ENCODE measurements at places on chromosomes 3 and 15.

DNA sequence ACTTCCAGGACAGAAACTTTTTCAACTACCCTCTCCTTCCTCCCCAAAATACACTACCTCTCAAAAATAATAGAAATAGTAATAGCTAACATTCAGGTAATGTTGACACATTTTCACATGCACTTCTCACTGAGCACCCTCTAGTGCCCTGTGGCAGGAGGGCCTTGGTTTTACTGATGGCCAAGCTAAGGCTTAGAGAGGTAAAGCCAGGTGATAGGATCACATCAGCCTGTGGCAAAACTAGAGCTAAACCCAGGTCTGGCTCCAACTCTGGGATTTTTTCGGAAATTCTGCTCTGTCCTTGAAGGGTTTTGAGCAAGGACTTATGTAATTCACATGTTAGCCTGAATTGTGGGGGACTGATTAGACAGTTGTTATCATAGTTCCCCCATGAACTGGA lies 922 bp upstream of the TAMM41 start:
- no peak for DNase-seq

- no peak for DNase-seq
Measured at GRCh38 chr3:44529927-44530326, 25.1 kb upstream of the ZKSCAN7 start.

DNA sequence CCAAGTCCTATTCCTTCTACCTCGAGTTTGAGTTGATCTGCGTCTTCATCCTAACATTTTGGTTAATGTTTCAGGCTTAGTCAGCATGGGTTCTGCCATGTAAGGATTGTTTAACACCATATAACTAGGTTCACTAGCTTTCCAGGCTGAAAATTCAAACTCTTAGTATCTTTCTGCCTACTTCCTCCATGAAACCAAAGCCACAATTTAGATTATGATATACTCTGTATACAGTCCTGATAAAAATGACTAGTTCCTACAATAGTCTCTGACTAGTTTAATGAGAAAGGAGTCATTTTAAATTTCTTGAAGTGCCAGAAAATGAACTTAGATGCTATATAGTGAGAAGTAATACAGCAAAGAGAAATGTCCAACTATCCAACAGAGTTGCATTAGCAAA lies 6.6 kb upstream of the BTLA start:
- no peak for DNase-seq

DNA sequence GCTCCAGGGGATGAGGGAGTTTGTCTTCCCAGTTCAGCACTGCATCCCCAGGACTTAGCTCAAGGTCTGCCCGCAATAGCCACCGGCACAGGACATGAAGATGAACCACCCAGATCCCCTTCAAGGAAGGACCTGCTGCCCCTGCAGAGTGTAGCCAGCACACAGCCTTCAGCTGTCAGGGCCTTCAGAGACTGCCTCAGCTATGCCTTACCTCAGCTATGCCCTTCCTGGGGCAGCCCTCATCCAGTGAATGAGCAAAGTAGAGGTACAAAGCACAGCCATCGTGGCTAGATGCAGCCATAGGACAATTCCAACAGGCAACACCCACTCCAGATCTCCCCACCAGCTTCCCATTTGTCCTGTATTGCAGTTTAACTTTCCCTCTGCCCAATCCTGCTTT lies 291.2 kb upstream of the STT3B start:
- no peak for DNase-seq

GRCh38 chr3:19769694-19770093 lies 164.3 kb downstream of the EFHB start:
- no peak for DNase-seq

DNA sequence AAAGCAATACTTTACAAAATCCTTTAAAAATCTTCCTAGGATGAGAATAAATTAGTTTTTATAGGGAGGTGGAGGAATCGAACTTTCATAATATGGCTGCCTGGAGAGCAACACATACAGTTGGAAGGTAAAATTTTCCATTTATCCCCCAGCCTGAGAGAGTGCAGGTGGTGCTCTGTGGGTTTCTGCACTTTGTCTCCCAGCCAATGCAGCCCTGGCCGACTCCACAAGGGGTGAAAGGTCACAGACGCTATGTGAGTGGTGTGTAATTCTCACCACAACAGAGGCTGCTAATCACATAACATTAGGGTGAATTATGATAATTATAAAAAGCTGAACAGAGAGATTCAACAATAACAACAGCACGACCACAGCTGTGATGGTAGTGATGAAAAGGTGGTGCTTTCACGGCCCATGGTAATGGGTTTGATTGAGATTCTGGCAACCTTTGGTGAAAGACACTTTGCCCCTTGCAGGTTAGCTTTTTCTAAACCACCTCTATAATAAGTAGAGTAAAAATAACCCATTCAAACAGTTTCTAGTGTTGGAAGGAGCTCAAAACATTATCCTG lies 30.1 kb upstream of the NANOGP8 start:
- DNase-seq = no peak

DNA sequence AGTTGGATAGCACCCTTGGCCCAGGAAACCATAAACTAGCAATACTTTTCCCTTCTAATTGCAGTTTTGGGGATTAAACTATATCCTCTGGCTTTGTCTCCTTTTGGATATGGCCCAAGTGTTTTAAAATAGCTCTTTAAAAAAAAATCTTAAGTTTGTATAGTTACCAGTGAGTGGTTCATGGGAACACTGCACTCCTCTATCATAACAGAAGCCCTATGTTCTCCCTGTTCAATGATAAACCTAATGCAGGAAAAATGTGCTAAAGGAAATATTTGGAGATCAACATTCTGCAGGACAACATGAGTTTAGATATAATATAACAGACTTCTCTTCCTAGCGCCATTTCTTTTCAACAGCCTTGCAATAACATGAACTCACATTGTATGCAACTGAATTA lies 13.1 kb downstream of the MRPL47 start:
- DNase-seq = no peak

GRCh38 chr15:85458764-85459163 lies 78.4 kb downstream of the AKAP13 start:
- no peak for DNase-seq

DNA sequence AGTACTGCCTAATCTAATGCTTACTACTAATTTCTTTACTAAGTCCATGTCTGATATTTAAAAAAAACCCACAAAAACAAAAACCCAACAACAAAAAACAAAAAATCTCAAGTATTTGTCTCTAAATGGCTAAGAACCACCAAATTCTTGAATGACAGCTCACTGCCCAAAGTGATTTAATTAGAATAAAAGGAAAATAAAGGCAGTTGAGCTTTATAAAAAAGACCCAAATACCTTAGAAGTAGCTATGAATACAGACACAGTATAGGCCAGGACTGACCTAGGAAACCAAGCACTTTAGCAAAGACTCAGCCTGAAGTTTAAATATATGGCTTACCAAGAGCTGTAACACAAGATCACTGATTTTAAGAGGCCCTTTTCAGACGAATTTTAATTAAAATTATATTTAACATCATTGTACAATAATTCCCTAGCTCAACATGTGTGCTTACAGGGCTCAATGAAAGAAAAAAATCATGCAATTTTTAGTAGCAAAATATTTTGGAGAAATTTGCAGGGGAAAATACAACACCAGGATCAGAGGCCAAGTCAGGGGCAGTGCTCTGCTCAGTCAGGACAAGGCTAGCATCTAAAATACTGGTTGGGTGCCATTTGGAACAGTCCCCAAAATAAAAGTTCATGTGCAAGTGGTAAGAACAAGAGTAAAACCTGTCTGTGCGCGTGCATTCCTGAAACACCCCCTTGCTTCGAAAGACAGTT lies 24.8 kb downstream of the UQCC5 start:
- DNase-seq = no peak

DNA sequence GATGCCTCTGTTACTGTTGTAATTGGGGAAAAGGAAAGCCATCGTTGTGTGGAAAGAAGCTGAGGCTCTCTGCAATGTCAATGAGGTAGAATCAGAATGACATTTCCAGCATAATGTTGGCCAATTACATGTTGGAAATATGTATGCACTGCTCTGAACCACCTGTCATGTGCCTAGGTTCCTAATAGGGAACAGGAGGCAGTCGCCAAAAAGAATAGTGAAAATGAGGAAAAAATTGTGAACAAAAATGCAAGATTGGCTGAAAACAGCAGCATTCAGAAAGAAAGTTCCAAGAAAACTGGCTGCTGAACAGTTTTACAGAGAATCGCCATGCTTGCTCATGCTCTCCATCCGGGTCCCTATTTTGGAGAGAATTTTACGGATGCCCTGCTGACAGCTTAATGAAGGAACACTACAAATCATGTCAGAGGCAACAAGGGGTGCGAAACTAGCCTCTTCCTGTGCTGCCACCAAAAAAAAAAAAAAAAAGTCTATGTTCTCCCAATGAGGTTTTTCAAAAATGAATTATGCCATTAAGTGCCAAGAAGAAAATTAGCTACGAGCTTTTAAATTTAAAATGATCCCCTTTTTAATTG lies 305.9 kb upstream of the ARRDC4 start:
- no peak for DNase-seq

DNA sequence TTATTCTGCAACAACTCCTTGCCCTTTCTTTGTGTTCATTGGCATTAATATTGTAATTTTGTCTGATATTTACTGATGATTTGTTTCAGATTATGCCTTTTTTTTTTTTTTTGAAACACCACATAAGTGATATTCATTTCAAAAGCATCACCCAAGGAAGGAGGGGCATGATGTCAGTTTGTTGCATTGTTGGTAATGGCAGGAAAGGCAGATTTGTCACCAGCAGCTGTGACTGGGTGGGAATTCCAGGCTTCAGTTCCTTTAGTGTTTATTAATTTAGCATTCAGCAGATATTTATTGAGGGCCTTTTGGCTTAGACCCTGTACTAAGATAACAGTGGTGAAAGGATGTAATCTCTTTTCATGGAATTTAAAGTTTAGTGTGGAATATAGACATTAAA lies 19.5 kb downstream of the SENP2 start:
- no peak for DNase-seq

Measured in thoracic aorta (tissue), 2 donors.